LoVo (cell line): ENCODE measurements at places on chromosomes 4 and X.

- no peak for DNase-seq
Measured at GRCh38 chr4:13452927-13453579, 31.1 kb downstream of the RAB28 start.

DNA sequence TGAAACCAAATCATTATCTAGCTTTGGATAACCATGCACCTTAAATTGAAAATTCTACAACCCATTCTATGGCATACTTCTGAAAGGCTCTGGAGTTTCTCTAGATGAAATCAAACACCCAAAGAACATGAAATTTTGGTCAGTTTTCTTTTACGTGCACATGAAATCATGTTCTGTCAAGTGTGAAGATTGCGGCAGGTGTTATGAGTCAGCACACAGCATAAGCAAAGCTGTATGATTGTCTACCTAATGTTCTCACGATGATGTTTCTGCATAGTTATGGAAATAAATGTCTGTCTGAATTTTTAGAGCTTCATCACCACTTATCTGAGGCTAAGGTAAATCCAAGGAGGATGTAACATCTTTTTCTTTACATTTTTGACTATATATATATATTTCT lies 495.3 kb downstream of the IL1RAPL1 start:
- DNase-seq: no peak

DNA sequence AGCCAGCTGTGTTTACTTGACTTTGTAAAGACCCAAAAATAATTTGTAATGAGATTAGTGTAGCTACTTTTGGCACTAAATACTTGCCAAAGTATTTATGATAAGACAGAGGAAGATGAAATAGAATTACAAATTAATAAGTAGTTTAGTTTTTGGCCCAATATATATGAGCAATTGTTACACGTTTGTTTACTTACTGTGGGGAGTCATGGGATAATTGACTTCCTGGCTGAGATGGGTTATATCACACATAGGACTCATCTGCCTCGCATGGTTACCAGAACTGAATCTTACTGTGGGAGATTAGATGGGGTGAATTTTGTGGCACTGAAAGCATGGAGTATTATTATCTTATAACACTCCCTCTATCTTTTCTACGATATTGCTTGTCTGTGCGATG lies 66.6 kb downstream of the INTS12 start:
- no peak for DNase-seq

- peak; percentile 63 for DNase-seq
Measured at GRCh38 chr4:39609454-39609931, 29.2 kb downstream of the SMIM14 start.

- peak; percentile 25 for DNase-seq
Measured at GRCh38 chrX:65451663-65452062, 82.9 kb downstream of the LAS1L start.
